Trophoblast cell (in vitro differentiated cells and primary cell): ENCODE measurements at places on chromosomes 11 and 22.

- no peak overlapping the region for H3K27ac ChIP-seq
- peaks cover 1% of the 10 kb centered on the region for H3K36me3 ChIP-seq
- H3K4me1 ChIP-seq = peaks cover 2% of the 10 kb centered on the region
- H3K27me3 ChIP-seq = no peaks in the 10 kb centered on the region
- DNase-seq = no peak
Observed at GRCh38 chr11:7589861-7590260, 76.1 kb downstream of the PPFIBP2 start.

- no peaks in the 10 kb centered on the region for H3K36me3 ChIP-seq
- peaks cover 12% of the 10 kb centered on the region for H3K4me1 ChIP-seq
- DNase-seq = no peak
- no peak overlapping the region for H3K27ac ChIP-seq
Observed at GRCh38 chr11:31783252-31783651, 27.9 kb downstream of the PAX6 start.

- H3K4me1 ChIP-seq = peaks cover 6% of the 10 kb centered on the region
- H3K4me3 ChIP-seq = no peak overlapping the region
- peak; percentile 86 for DNase-seq
- no peaks in the 10 kb centered on the region for H3K36me3 ChIP-seq
- H3K27me3 ChIP-seq = no peaks in the 10 kb centered on the region
Observed at GRCh38 chr22:32050678-32051515, 7.8 kb downstream of the SLC5A1 start.

DNA sequence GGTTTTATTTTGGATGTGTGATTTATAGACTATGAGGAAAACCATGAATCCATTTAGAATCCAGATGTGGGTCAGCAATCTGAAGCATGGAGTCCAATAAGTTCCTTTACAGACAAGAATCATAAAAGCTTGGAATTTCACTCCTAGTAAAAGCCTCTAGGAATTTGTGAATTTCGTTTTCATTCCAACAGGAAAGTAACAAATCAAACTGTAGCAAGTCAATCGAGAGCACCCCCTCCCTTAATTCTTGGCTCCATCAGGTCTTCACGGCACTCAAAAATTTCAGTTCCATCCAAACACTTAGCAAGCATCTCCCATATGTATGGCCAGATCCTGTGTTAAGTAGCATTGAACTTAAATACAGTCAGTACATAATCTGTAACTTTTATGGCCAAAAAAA lies 143.6 kb upstream of the POU2AF2 start:
- H3K4me1 ChIP-seq = no peaks in the 10 kb centered on the region
- no peak overlapping the region for H3K27ac ChIP-seq
- H3K4me3 ChIP-seq = no peak overlapping the region
- no peak for DNase-seq
- H3K27me3 ChIP-seq = no peaks in the 10 kb centered on the region
- H3K36me3 ChIP-seq = no peaks in the 10 kb centered on the region

- H3K27ac ChIP-seq = no peak overlapping the region
- H3K36me3 ChIP-seq = no peaks in the 10 kb centered on the region
- no peaks in the 10 kb centered on the region for H3K27me3 ChIP-seq
- peak; percentile 60 for DNase-seq
Observed at GRCh38 chr22:30526656-30527055, 19.9 kb downstream of the SEC14L6 start.

GRCh38 chr11:65459552-65459951 lies 37.0 kb downstream of the NEAT1 start:
- H3K27me3 ChIP-seq = no peaks in the 10 kb centered on the region
- no peak overlapping the region for H3K27ac ChIP-seq
- peaks cover 3% of the 10 kb centered on the region for H3K4me1 ChIP-seq
- no peaks in the 10 kb centered on the region for H3K36me3 ChIP-seq
- no peak overlapping the region for H3K4me3 ChIP-seq

DNA sequence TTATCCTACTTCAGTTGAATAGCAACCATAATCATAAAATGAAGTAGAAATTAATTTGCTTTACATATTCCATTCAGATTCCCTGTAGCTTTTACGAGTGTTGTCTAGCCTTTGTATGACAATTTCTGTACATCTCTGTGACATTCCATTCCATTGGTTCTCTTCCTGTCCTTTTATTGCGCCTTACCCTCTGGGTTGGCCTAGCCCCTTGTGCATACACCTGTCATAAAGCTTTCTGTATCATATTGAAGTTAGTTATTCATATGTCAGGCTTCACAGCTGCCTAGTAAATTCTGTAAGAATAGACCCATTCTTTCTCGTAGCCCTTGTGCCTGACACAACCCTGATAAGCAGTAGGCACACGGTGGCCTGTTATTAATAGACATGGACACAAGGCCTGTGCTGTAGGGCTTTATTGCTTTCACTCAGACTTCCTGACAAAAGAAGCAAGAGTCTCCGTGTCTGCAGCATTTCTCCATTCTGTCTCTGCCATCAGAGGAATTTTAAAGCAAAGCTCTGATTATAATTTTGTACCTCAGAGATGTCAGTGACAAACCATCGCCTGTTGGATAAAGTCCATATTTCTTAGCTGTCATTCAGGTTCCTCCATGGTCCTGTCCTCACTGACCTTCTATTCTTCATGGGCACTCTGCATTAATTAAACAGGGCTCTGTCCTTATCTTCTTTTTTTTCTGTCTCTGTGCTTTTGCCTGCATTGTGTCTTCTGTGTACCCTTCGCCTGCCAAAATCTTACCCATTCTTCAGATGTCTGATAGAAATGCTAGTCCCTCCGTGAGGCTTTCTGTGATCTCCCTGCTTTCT lies 49.4 kb downstream of the BID start:
- DNase-seq = no peak
- no peaks in the 10 kb centered on the region for H3K27me3 ChIP-seq

- no peaks in the 10 kb centered on the region for H3K27me3 ChIP-seq
- H3K27ac ChIP-seq = no peak overlapping the region
- no peak overlapping the region for H3K4me3 ChIP-seq
- H3K4me1 ChIP-seq = peaks cover 22% of the 10 kb centered on the region
Observed at GRCh38 chr11:837189-837989, 4.6 kb downstream of the CD151 start.

- no peaks in the 10 kb centered on the region for H3K4me1 ChIP-seq
- no peak for DNase-seq
- H3K27ac ChIP-seq = no peak overlapping the region
- H3K27me3 ChIP-seq = no peaks in the 10 kb centered on the region
- peaks cover 5% of the 10 kb centered on the region for H3K36me3 ChIP-seq
Observed at GRCh38 chr11:9132203-9132878, 40.9 kb upstream of the SCUBE2 start.

DNA sequence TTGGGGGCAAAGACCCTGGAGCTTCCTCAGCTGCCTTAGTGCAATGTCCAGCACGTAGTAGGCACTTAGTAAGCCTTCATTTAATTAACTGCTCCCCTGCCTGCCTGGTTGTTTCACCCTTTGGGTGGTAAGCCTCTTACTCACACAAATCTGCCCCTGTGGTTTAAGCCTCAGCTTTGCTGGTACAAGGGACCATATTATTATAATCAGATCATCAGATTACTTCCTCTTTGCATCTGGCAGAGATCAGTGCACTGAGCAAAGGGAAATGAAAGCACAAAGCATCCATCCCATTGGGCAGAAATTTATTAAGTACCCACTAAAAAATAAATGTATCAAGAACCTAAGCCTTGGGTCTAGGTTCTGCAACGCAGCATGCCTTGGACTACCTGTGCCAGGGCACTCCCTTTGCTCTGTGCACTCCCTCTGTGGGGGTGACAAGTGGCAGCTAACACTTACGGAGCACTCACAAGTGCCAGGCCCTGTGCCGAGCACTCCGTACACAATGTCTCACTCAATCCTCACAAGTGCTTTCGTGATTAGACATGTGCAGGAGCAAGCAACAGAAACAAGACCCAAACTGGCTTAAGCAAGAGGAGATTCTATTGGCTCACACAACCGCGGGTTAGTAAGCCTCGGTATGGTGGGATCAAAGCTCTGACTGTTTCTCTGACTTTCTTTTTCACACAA lies 34.9 kb upstream of the DAGLA start:
- H3K4me1 ChIP-seq = no peaks in the 10 kb centered on the region
- H3K36me3 ChIP-seq = no peaks in the 10 kb centered on the region
- H3K27ac ChIP-seq = no peak overlapping the region
- no peak overlapping the region for H3K4me3 ChIP-seq
- no peaks in the 10 kb centered on the region for H3K27me3 ChIP-seq

GRCh38 chr11:133078591-133079404 lies 453.5 kb downstream of the OPCML start:
- no peak overlapping the region for H3K4me3 ChIP-seq
- peaks cover 3% of the 10 kb centered on the region for H3K27me3 ChIP-seq

GRCh38 chr11:102946237-102946636 lies 9.3 kb downstream of the MMP13 start:
- no peak for DNase-seq
- H3K4me1 ChIP-seq = no peaks in the 10 kb centered on the region
- H3K36me3 ChIP-seq = no peaks in the 10 kb centered on the region
- no peaks in the 10 kb centered on the region for H3K27me3 ChIP-seq
- H3K27ac ChIP-seq = no peak overlapping the region

- DNase-seq = no peak
- H3K36me3 ChIP-seq = no peaks in the 10 kb centered on the region
- H3K4me3 ChIP-seq = no peak overlapping the region
- no peaks in the 10 kb centered on the region for H3K4me1 ChIP-seq
- no peaks in the 10 kb centered on the region for H3K27me3 ChIP-seq
Observed at GRCh38 chr11:19432370-19433061, 191.8 kb upstream of the E2F8 start.

- peaks cover 27% of the 10 kb centered on the region for H3K36me3 ChIP-seq
- peak overlapping the region; percentile 74 for H3K4me3 ChIP-seq
- DNase-seq = peak; percentile 64
- peaks cover 47% of the 10 kb centered on the region for H3K4me1 ChIP-seq
- no peaks in the 10 kb centered on the region for H3K27me3 ChIP-seq
Observed at GRCh38 chr11:63915961-63916836, 765 bp downstream of the RCOR2 start.

DNA sequence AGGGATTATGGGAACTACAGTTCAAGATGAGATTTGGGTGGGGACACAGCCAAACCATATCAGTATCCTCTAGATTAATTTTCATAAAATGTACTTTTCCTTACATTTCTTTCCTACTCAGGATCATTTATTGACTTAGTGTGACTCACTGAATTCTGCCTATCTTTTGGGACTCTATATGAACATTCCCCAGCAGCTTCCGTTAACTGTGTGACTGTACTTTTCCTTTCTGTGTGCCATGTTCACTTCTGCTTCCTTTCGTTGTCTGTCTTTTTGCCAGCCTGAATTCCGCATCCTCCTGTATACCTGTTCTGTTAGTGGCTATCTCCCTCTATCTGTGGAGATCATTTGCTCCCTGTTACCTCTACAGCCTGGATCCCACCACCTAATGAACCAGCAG lies 48.8 kb downstream of the SPECC1L start:
- H3K36me3 ChIP-seq = peaks cover 28% of the 10 kb centered on the region
- no peak for DNase-seq
- H3K27ac ChIP-seq = no peak overlapping the region

- peak overlapping the region; percentile 68 for H3K4me3 ChIP-seq
- peaks cover 42% of the 10 kb centered on the region for H3K4me1 ChIP-seq
- no peaks in the 10 kb centered on the region for H3K27me3 ChIP-seq
- peak overlapping the region; percentile 86 for H3K27ac ChIP-seq
Observed at GRCh38 chr11:57310630-57311086, 14.1 kb downstream of the TNKS1BP1 start.

GRCh38 chr22:42702675-42703074 lies 18.0 kb downstream of the A4GALT start:
- no peaks in the 10 kb centered on the region for H3K36me3 ChIP-seq
- H3K27ac ChIP-seq = no peak overlapping the region
- DNase-seq = no peak
- H3K27me3 ChIP-seq = no peaks in the 10 kb centered on the region

DNA sequence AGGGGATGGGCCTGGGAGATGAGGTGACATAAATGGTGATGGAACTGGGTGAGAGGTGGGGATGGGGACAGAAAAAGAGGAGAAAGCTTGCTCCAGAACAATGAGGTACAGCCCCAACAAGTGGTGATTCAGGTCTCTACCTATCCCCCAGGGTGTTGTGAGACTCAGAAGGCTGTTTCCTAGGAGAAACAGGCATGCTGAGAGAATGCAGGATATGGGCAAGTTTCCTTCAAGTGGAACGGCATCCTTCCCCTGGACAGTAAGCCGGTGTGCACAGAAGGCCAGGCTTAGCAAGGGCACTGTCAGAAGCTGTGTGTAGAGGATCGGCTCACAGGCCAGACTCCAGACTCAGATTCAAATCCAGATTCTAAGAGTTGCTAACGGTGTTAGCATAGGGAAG lies 34.1 kb upstream of the CRTAM start:
- no peak overlapping the region for H3K4me3 ChIP-seq
- peaks cover 17% of the 10 kb centered on the region for H3K36me3 ChIP-seq
- H3K27ac ChIP-seq = peak overlapping the region; percentile 92
- H3K4me1 ChIP-seq = peaks cover 26% of the 10 kb centered on the region

GRCh38 chr11:128868841-128869671 lies 2.0 kb upstream of the KCNJ1 start:
- no peak overlapping the region for H3K4me3 ChIP-seq
- H3K36me3 ChIP-seq = no peaks in the 10 kb centered on the region
- no peaks in the 10 kb centered on the region for H3K4me1 ChIP-seq
- DNase-seq = no peak

DNA sequence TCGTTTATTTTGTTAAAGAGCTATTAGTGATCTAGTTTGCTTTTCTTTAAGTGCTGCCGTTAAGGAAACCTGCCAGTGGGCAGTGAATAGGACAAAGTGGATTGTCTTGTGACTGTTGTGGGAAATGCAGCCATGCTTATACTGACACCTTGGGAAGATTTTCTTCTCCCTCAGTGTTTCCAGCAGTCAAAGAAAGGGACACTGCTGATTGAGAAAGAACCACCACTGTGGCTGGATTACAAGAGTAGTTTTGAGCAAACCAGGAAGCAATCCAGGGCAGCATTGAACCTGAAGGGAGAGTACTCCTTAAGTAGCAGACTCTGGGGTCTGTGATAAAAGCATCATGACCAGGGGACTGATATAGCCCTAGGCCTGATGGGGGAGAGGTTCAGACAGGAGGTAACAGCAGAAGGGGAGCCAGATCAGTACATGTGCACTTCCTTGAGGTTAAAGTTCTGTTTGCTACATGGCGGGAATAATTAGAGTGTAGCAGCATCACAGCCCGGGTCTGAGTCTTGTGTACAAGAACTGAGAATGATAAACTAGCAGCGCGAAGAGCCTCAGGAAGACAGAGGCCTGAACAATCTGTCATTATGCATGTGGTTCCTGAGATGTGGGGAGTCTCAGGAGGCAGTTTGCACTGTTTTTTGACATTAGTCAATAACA lies 167.8 kb downstream of the C11orf91 start:
- H3K36me3 ChIP-seq = no peaks in the 10 kb centered on the region
- H3K27ac ChIP-seq = no peak overlapping the region
- no peaks in the 10 kb centered on the region for H3K4me1 ChIP-seq
- no peak for DNase-seq
- no peak overlapping the region for H3K4me3 ChIP-seq
- H3K27me3 ChIP-seq = no peaks in the 10 kb centered on the region

GRCh38 chr11:131370090-131370751 lies at the start of gene NTM:
Gene NTM (plus strand): TSS chr11:131370615.
- no peak within 1 kb of the TSS for H3K27ac ChIP-seq
- no peak for DNase-seq
- no peaks in the 10 kb centered on the region for H3K27me3 ChIP-seq
- H3K36me3 ChIP-seq = no peaks in the 10 kb centered on the region
- H3K4me3 ChIP-seq = no peak within 1 kb of the TSS
- H3K4me1 ChIP-seq = peaks cover 3% of the 10 kb centered on the region
